Naive thymus-derived CD8-positive, alpha-beta T cell (primary cell): ENCODE measurements at places on chromosomes 12 and 14. TPM values are rescaled to one million over a fixed set of nuclear protein-coding genes. Genes with fewer than 3 reads are reported as not detected.

GRCh38 chr12:49020441-49020840, 1.9 kb upstream of the PRKAG1 start:
- peaks cover 50% of the 10 kb centered on the region for H3K36me3 ChIP-seq
- no peak overlapping the region for H3K27ac ChIP-seq
- H3K4me3 ChIP-seq, result no peak overlapping the region
- peaks cover 32% of the 10 kb centered on the region for H3K4me1 ChIP-seq
- H3K27me3 ChIP-seq, result no peaks in the 10 kb centered on the region

MYF6 gene
- not detected for total RNA-seq

DNA sequence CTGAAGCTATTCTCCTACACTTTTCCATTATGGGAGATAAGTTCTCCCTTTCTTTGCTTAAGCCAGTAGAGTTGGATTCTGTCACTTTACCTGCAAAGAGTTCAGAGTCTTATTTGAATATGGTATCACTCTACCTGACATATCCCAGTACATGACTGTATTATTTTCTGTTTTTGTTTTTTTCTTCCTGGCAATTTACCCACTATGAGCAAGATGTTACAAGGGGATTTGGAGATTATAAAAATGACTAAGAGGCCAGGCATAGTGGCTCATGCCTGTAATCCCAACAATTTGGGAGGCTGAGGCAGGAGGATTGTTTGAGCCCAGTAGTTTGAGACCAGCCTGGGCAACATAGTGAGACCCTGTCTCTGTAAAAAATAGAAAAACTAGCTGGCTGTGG, 46.4 kb upstream of the CHST11 start:
- H3K27me3 ChIP-seq, result no peaks in the 10 kb centered on the region
- no peaks in the 10 kb centered on the region for H3K4me1 ChIP-seq
- no peak overlapping the region for H3K27ac ChIP-seq

- no peaks in the 10 kb centered on the region for H3K36me3 ChIP-seq
- H3K4me1 ChIP-seq, result peaks cover 13% of the 10 kb centered on the region
- H3K27me3 ChIP-seq, result no peaks in the 10 kb centered on the region
- DNase-seq, result no peak
- no peak overlapping the region for H3K4me3 ChIP-seq
Observed at GRCh38 chr14:77407158-77407557, 16.2 kb downstream of the NOXRED1 start.

- no peak for DNase-seq
- H3K27ac ChIP-seq, result peak overlapping the region; percentile 10
- no peaks in the 10 kb centered on the region for H3K27me3 ChIP-seq
- H3K36me3 ChIP-seq, result no peaks in the 10 kb centered on the region
- H3K4me3 ChIP-seq, result peak overlapping the region; percentile 23
Observed at GRCh38 chr14:71289536-71289935, 382.3 kb downstream of the PCNX1 start.

ARHGDIB gene
- 937 TPM for total RNA-seq

DNA sequence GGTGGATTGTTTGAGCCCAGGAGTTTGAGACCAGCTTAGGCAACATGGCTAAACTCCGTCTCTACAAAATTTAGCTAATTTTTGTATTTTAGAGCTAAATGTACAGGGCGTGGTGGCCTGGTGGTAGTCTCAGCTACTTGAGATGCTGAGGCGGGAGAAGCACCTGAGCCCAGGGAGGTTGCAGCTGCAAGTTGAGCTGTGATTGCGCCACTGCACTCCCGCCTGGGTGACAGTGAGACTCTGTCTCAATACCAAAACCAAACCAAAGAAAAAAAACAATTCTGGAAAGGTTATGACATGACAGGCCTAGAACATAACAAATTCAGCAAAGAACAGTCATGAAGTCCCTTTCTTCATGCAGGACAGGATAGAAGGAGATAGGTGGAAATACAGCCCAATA, 25.7 kb downstream of the WDR89 start:
- no peaks in the 10 kb centered on the region for H3K36me3 ChIP-seq
- no peak for DNase-seq
- no peak overlapping the region for H3K27ac ChIP-seq
- no peak overlapping the region for H3K4me3 ChIP-seq

DNA sequence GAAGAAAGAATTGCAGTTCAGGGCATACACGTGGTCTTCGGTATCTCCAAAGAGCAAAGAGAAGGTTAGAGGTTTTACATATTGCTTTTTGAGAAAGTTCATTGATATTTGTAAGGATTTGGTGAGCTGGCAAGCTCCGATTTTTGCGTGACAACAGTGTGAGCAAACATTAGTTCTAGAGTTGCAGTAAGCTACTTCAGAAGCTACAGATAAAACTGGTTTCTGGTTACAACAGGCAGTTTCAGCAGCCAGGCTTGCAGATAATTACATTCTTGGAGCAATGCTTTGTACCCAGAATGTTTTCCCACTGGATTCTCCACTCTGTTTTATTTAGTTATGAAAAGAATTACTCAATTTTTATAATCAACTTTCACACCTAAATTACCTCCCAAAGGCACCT, 28.2 kb downstream of the KLRK1 start:
- peak overlapping the region; percentile 59 for H3K4me3 ChIP-seq
- peak overlapping the region; percentile 76 for H3K27ac ChIP-seq
- no peak for DNase-seq
- H3K4me1 ChIP-seq, result no peaks in the 10 kb centered on the region

LRCOL1 gene
- not detected for total RNA-seq
